ENCODE measurements at places on chromosomes 12 and 14. TPM values are rescaled to one million over a fixed set of nuclear protein-coding genes. Genes with fewer than 3 reads are reported as not detected.

Gene OTUB2
- 0.95 TPM for polyA plus RNA-seq

Gene CNIH1
- polyA plus RNA-seq: 70.7 TPM

Gene NABP2
- polyA plus RNA-seq: 47.4 TPM

Gene STON2
- 4.9 TPM for polyA plus RNA-seq

DNA sequence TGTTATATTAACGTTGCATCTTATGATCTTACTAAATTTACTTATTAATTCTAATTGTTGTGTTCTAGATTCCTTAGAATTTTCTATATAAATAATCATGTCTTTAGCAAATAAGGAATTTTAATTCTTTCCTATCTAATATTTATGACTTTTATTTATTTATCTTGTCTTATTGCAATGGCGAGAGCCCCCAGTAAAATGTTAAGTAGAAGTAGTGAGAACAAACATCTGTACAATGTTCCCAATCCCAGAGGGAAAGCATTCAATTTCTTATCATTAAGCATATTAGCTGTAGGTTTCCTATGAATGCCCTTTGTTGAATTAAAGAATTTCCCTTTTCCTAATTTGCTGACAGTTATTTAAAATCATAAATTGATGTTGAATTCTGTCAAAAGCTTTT, 203.7 kb upstream of the OTX2 start:
- H3K4me3 ChIP-seq: no peak overlapping the region
- no peaks in the 10 kb centered on the region for H3K36me3 ChIP-seq
- no peaks in the 10 kb centered on the region for H3K27me3 ChIP-seq
- H3K4me1 ChIP-seq: no peaks in the 10 kb centered on the region
- no peak overlapping the region for H3K27ac ChIP-seq
- DNase-seq: no peak

GRCh38 chr12:58030566-58031279, 89.4 kb downstream of the ATP23 start:
- H3K4me1 ChIP-seq: no peaks in the 10 kb centered on the region
- no peak overlapping the region for H3K4me3 ChIP-seq
- no peak overlapping the region for H3K27ac ChIP-seq
- no peaks in the 10 kb centered on the region for H3K27me3 ChIP-seq

DNA sequence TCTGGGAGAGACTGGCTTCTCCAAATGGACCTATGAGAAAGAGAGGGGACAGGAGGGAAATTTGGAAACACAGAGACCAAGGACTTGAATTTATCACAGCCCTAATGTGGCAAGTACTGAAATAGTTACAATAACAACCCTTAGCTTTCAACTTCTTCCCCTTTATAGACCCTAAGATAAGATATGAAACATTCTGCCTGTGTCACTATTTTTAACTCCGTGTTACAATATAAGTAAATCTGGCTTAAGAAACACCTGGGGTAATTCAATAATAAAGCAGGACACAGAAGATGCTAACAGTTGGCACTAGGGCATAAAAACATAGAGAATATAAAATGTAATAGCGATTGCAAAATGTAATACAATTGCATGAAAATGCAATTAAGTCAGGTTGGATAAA, 216.4 kb downstream of the NOVA1 start:
- peak; percentile 62 for DNase-seq
- no peaks in the 10 kb centered on the region for H3K36me3 ChIP-seq
- no peak overlapping the region for H3K4me3 ChIP-seq
- no peak overlapping the region for H3K27ac ChIP-seq

GRCh38 chr12:30877105-30877875, 49.3 kb upstream of the TSPAN11 start:
- H3K4me1 ChIP-seq: no peaks in the 10 kb centered on the region
- H3K36me3 ChIP-seq: no peaks in the 10 kb centered on the region
- no peak overlapping the region for H3K27ac ChIP-seq
- DNase-seq: no peak
- no peak overlapping the region for H3K4me3 ChIP-seq
